Activated naive CD8-positive, alpha-beta T cell treated with anti-CD3 and anti-CD28 coated beads, Interleukin-2, amount 10 ng/mL, durations not matched to agents 7 days and 5 days (primary cell): ENCODE measurements at places on chromosomes 11 and 22. TPM values are rescaled to one million over a fixed set of nuclear protein-coding genes. Genes with fewer than 3 reads are reported as not detected.

Gene VPREB1
- not detected for total RNA-seq

Gene CPT1B
- total RNA-seq: 95.4 TPM

Gene GAL
- total RNA-seq: not detected

- peaks cover 9% of the 10 kb centered on the region for H3K27me3 ChIP-seq
- no peak overlapping the region for H3K27ac ChIP-seq
- no peaks in the 10 kb centered on the region for H3K4me1 ChIP-seq
- no peak for DNase-seq
These were observed 391.1 kb downstream of the TENM4 start for GRCh38 chr11:79049741-79050179.
